ENCODE measurements at places on chromosomes 12 and 14.
A peak's percentile ranks its signal among the peaks of the same experiment; 100 is the strongest.

- no peak for DNase-seq
These were observed 12.6 kb downstream of the WSCD2 start for GRCh38 chr12:108141600-108142130.

- no peak for DNase-seq
These were observed 25.9 kb upstream of the BLTP3B start for GRCh38 chr12:100168562-100168961.

- DNase-seq, result no peak
These were observed 41.4 kb upstream of the TEX22 start for GRCh38 chr14:105356927-105357326.

- peak; percentile 69 for DNase-seq
These were observed at the start of gene HOXC5 for GRCh38 chr12:54032627-54033100. HOXC5 (plus strand) TSS chr12:54033050; CDS start chr12:54033123, 73 bp downstream.

GRCh38 chr14:99224116-99224910 is 47.7 kb downstream of the BCL11B start:
- no peak for DNase-seq

Measured in suppressor macrophage (primary cell).